ENCODE measurements at places on chromosomes 2 and 18.

- no peak for DNase-seq
Measured at GRCh38 chr2:68767031-68767961, 32.7 kb downstream of the ARHGAP25 start.

DNA sequence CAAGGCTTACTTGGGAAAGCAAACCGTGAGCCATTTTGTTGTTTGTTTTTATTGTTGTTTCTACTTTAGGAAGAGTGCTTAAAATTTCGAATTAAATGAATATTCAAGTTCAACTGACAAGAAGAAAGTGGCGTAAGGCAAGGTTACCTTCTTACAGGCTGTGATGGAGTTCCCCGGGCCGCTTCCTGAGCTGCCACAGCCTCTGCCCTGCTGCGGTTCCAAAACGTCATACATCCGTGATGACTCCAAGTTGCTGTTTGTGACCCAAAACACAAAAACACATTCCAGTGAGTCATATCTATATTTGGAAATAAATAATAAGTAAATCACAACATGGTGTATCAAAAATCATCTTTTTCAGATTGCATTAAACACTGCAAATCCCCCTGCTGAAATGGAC is 49.7 kb downstream of the SPHKAP start:
- no peak for DNase-seq

- DNase-seq, result no peak
Measured at GRCh38 chr2:173282795-173283545, 71.7 kb upstream of the CDCA7 start.

DNA sequence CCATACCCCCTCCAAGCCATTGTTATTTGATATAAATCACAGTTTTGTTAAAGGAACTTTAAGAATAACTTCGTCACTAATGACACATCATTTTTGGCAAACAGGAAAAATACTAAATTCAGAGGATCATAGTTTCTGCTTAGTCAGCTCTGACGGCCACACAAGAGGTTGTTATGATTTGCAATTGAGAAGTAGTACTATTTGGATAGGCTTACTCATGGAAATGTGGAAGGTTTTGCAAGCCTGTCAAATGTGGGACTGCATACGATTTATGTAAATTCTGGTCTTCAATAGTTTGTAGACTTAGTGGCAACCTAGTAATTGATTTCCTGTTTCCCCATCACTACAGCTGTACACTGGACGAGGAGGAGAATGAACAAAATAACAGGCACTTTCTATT is 108.1 kb downstream of the ARHGEF33 start:
- DNase-seq, result no peak

GRCh38 chr2:219514196-219514761 is at the start of gene ASIC4:
Gene ASIC4 (plus strand): TSS chr2:219514482. CDS start chr2:219514725, 243 bp downstream.
- no peak for DNase-seq

GRCh38 chr18:4250141-4250540 is 205.0 kb downstream of the DLGAP1 start:
- DNase-seq, result no peak

DNA sequence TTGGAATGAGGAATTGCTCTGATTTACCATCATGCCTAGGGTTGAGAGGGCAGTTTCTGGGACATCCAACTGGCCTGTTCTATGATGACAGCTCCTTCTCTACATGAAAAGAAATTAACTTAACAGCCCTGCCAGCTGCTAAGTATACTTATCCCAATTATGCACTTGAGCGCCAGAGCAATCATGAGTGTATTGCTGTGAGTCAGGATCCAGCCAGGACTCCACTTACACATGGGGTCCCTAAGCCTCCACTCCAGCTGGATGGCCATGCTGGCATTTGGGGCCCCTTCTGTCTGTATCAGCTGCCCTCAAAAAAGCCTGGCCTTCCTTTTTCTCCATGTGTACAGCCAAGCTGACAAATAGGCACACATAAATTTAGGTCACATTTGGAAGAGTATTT is 481.9 kb downstream of the TMX3 start:
- peak; percentile 94 for DNase-seq

DNA sequence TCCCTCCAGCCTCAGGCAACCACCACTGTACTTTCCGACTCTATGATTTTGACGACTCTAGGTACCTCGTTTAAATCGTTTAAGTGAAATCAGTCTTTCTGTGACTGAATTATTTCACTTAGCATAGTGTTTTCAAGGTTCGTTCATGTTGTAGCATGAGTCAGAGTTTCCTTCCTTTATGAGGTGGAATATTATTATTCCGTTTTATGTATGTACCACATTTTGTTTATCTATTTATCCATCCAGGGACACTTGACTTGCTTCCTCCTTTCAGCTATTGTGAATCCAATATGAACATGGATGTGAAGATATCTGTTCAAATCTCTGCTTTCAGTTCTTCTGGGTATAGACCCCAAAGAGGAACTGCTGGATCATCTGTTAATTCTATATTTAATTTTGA is 19.1 kb downstream of the IL1R2 start:
- DNase-seq, result no peak

DNA sequence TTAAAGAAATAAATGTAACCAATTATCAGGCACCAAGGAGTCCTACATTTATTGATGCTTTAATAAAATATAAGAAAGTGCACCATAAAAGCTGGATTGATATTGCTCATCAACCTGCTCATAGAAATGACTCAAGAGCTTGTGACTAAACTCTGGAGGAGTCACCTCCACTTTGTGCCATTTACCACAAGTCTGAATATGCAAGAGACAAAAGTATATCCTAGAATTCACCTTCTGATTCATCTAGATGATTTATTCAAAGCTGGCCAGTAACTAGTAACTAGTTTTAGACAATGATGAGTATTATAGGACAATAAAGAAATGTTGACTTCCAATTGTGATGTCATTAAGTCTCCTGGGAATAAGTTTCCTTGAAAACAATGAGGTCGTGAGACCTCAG is 146.0 kb upstream of the SOX11 start:
- no peak for DNase-seq

- DNase-seq, result no peak
Measured at GRCh38 chr18:7206217-7206616, 24.7 kb upstream of the LRRC30 start.

DNA sequence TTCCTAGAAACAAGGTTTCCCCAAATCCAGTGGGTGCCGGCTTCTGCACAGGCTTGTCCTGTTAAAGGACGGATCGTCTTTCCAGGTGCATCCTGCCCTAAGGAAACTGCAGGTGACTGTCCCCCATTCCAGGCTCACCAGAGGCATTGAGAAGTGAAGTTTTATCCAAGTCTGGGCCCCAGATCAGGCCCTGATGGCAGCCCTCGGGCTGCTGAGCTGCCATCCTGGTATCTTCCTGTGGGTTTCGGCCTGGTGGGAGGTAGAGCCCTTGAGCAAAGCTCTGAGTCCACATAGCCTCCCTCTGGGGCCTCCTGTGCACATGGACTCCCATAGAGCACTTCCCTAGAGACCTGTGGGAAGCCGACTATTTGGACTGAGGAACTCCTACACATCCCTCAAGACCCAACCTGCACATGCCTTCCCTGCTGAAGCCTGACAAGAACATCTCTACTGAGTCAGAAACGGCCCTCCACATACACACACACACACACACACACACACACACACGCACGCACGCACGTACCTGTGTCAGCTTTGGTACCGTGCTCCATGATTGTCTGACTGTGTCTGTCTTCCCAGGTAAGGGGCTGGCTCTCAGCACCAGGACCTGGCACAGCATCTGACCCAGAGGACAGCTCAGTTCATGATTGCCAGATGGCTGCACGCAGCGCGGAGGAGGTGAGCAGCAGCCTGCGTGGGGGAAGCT is 16.4 kb downstream of the TNS1 start:
- no peak for DNase-seq

DNA sequence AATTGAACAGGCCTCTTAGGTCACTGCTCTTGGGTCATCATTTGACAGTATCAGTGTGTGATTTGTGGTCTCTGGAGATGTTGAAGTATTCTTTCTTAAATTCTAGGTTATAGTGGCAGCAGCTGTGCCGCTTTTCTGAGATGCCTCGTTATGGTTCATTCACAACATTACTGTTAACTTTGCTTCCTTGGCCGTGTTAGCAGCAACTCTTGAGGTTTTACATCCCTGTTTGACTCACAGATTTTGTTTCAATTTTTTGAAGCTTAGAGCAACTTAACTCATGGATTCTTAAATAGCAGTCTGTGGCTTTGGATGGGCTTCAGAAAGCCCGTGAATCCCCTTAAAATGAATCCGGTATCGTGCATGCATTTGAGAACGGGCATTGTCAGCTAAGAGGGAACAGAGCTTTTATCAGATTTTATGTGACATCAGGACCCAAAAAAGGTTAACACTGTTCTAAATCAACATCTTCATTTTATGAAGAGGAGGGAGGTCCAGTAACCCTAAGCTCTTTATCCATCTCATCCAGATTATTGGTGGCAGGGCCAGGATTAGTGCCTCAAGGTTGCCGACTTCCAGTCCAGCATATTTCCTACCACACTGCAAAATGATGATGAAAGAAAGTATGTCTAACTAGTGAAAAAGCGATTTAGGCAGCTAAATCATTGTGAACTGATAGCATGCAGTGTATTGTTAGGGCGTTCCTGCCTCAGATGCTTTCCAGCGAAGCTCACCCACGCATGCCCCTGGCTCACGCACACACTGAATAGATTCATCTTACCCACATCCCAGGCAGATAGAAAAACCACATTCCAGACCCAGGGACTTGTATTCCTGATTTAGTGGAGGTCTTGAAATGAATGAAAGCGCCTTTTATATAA is 5.1 kb downstream of the TRIB2 start:
- peak; percentile 60 for DNase-seq

GRCh38 chr2:3778851-3779495 is 75.6 kb downstream of the DCDC2C start:
- DNase-seq, result no peak

DNA sequence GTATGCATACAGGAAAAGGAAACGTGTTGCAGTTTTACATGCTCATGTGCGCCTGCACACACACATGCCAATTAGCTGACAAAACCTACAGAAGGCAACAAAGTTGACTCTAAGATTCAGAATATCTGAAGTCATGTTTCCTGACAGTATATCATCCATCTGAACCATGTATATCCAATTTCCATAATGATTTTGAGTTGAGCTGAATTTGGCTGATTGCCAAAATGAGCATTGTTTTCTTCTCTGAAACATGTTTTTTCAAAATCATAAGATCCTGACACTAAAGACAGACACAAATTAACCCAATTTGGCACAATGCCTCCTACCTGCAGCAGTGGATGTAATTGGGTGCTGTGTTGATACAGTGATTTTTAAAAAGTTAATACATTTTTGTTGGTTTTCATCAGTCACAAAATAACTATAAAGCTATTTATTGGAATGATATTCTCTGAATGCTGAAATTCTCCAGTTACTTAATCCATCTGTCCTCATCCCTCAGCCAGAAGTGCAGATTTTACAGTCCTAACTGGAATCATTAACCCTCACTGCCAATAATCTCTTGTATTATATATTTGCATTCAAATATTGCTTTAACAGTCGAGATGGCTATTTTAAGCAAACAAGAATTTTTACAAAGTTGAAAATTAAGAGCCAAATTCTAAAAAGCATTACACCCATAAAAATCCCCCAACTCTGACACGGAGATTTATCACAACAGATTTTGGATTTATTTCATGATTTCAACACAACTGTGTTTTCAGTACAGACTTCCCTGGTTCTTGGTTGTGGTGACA is 161.7 kb upstream of the LMAN1 start:
- DNase-seq, result no peak

DNA sequence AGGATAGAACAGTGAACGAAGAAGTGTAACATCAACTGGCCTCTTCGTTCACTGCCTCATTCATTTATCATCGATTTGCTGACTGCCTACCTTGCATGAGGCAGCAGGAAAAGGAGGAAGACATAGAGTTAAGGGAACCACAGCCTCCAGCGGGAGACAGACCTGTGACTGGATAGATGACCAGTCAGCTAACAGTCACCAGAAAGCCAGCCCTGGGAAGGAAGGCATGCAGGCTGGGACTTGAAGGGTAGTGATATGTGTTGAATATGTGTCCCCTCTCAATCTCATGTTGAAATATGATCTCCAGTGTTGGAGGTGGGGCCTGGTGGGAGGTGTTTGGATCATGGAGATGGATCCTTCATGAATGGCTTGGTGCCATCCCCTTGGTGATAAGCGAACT is 58.3 kb downstream of the CTIF start:
- DNase-seq, result no peak

- no peak for DNase-seq
Measured at GRCh38 chr2:236618370-236618769, 48.7 kb downstream of the ACKR3 start.

DNA sequence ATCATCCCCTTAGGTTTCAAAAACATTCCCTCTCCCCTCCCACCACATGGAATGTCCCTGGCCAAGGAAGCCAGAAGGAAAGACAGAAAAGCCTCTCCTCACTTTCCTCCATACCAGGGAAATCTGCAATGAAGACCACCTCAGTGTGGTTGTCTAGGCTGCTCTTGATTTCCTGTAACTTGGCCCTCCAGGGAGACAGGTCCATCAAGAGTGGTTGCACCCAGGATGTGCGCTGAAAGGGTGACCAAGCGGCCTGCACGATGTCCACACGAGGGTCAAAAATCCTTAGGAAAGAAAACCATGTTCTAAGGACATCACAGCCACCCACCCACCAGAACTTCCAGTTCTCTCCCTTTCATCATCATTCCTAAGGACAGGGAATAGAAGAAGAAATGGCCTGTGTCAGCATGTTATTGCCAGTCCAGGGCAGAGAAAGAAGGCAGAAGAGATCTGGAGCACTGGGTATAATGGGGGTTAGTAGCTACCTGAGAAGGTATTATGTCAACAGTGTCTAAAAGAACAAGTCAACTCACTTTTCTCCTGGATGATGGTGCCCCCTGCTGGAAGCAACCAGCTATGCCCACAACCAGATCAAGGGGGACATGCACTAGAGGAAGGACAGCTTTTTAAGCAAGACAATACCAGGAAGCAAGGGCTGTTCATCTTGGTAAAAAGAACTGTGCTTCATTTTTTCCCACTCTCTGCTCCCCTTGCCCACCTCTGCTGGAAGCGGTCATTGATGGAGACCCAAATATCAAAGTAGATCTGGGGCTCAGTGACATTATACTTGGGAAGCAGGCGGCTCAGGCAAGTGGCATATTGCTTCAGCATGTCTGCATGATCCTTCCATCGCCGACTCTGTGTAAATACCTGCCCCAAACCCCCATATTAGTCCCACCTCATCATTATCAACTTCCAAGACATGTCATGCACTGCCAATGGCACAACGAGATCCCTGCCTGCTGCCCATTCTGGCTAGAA is 9.3 kb downstream of the GGCX start:
- DNase-seq, result peak; percentile 80

DNA sequence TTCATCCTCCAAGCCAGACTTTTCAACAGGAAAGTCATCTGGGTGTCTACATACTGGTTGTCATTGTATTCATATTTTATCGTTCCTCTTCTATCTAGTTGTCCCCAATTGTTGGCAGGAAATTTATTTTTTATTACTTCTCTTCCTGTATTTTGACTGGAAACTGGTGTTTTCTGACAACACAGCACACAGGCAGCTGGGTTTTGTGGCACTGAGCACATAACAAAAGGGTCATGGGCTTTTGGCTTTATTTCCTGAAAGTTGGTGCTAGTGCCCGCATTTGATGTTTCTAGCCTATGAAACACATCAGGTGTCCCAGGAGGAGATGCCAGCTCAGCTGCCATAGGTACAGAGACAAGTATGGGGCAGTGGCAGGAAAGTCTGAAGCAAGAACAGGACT is 126.4 kb downstream of the TMEM17 start:
- no peak for DNase-seq

- no peak for DNase-seq
Measured at GRCh38 chr2:202169832-202170424, 68.5 kb downstream of the SUMO1 start.

GRCh38 chr18:62867534-62867933 is 152.2 kb downstream of the PHLPP1 start:
- DNase-seq, result no peak

Measured in NCI-H2227 treated with DMSO at 0.1 percent for 48 hours (cell line).